ENCODE measurements at places on chromosomes 5 and 9.

DNA sequence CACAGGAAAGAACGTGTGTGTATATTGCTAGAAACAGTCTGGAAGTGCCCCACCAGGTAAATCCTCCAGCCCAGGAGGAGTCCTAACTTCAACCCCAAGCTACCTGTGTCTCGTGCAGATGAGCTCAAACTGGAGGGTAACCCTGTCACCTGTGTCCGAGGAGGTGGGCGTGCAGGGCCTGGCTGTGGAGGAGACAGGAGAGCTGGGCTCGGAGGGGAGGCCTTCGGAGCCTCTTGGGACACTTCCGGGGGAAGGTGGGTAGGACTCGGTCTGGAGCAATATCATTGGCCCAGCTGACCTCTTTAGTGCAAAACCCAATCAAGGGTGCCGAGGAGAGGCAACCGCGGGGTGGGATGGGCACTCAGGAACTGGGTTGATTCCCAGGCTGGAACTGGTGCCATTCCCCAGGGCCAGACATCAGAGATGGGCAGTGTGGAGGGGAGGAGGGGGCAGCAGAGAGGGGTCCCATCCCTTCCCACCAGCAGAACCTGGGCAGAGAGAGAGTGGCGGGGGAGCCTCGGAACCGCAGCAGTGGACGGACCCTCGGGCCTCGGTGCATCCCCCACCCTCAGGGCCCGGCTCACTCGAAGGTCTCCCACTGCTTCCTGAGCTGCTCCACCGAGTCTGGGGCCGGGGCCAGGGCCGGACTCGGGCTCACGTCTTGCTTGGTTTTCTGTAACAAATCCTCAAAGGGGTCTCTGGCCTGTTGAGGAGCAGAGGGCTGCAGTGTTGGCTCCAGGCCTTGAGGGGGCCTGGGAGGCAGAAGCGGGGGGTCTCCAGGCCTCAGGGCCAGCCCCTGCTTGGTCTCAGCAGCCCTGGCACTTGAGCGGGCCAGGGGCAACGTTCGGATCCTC lies 25.1 kb downstream of the CRB2 start:
- DNase-seq = no peak

- DNase-seq = no peak
Observed at GRCh38 chr5:139162448-139162847, 35.7 kb downstream of the SIL1 start.

DNA sequence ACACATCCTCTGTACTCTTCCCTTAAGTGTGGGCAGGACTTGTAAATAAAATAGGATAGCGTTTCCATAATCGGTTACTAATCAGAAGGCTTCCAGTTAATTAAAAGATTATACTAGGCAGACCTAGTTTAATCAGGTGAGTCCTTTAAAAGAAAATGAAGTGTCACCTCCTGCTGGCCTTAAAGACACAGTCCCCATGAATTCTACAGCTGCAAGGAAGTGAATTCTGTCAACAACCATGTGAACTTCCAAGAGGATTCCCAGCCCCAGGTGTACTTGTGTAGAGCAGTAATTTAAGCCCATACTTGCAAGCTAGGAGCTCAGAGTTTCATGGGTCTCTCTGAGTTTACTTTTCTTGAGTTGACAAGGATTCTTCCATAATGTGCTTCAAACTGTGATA lies 918.3 kb downstream of the DTWD2 start:
- DNase-seq = no peak

- no peak for DNase-seq
Observed at GRCh38 chr5:169354921-169355320, 54.0 kb upstream of the SLIT3 start.

GRCh38 chr5:109688630-109688969 lies 1.1 kb upstream of the MAN2A1 start:
- DNase-seq = peak; percentile 73

- DNase-seq = peak; percentile 41
Observed at GRCh38 chr9:131799177-131799823, 59.4 kb upstream of the RAPGEF1 start.

DNA sequence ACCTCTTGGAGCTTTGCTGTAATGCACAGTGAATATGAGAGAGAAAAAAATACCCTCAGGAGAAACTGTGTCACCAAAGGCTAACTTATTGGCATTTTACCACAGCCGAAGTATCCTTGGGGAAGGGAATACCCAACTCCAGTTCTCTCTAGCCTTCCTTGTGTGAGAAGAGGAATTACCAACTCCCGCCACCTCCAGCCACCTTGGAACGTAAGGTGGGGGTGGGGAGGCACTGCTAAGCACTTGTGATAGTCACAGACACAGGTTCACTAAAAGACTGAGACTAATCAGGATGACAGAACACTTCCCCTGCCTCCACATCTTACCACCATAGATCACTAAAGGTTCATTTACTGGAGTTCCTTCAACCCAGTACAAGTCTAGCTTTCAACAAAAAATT lies 102.0 kb upstream of the ADAMTS19 start:
- no peak for DNase-seq
